T-cell (primary cell): ENCODE measurements at places on chromosomes 3 and 15.

- DNase-seq, result no peak
These were observed 15.3 kb downstream of the HDAC11 start for GRCh38 chr3:13495351-13495813.

- DNase-seq, result no peak
These were observed 24.2 kb downstream of the MCTP2 start for GRCh38 chr15:94255540-94255939.

GRCh38 chr3:50221411-50222168 is 14.4 kb upstream of the GNAI2 start:
- no peak for DNase-seq

DNA sequence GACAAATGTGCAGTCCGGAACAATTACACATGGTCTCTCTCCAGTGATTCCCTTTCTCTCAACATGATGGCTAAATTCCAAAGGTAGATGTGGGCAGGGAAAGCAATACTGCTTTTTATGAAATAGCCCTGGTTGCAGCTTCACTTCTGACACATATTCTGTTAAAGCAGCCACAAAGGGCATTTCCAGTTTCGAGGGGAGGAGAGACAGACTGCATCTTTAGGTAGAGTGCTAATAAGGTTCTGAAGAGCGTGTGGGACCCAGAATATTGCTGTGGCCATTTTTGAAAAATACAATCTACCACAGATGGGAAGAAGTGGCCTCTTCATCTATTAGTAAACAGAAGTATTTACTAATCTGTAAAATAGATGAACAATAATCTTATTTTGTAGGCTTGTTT is 139.3 kb upstream of the PEX5L start:
- DNase-seq, result no peak

GRCh38 chr15:29937956-29938355 is 115.7 kb upstream of the TJP1 start:
- DNase-seq, result no peak

- DNase-seq, result no peak
These were observed 145.2 kb downstream of the KLF13 start for GRCh38 chr15:31471731-31472430.
